Activated naive CD8-positive, alpha-beta T cell treated with anti-CD3 and anti-CD28 coated beads, Interleukin-2, amount 10 ng/mL, durations not matched to agents 7 days and 5 days (primary cell): ENCODE measurements at places on chromosomes 6 and 20. TPM values are rescaled to one million over a fixed set of nuclear protein-coding genes. Genes with fewer than 3 reads are reported as not detected.

- no peaks in the 10 kb centered on the region for H3K27me3 ChIP-seq
- peak overlapping the region; percentile 97 for H3K27ac ChIP-seq
- DNase-seq = no peak
- peaks cover 37% of the 10 kb centered on the region for H3K36me3 ChIP-seq
- peak overlapping the region; percentile 91 for H3K4me3 ChIP-seq
Observed at GRCh38 chr6:109381061-109381746, 1.1 kb downstream of the CD164 start.

DNA sequence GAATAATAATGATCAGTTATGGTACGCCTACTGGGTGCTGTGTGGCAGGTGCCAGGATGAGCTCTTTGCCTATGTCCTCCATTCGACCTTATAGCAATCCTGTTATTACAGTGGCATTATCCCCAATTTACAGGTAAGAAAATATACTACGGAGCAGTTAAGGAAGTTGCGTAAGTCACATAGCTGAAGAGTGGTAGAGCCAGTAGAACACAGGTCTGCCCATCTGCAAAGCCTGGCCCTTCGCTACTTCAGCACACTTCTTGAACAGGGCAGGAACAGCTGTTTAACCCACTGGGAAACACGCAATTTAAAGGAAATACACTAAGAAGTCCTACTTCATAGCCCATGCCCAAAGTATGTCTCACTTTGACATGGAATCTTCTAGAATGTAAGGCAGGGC, 91.8 kb downstream of the PXDC1 start:
- no peaks in the 10 kb centered on the region for H3K27me3 ChIP-seq
- no peaks in the 10 kb centered on the region for H3K4me1 ChIP-seq
- H3K36me3 ChIP-seq = no peaks in the 10 kb centered on the region
- no peak overlapping the region for H3K4me3 ChIP-seq

- DNase-seq = no peak
- no peak overlapping the region for H3K4me3 ChIP-seq
- peaks cover 10% of the 10 kb centered on the region for H3K36me3 ChIP-seq
Observed at GRCh38 chr20:17627101-17627955, 54.7 kb downstream of the RRBP1 start.

GRCh38 chr6:68636666-68637065, 1.6 kb downstream of the ADGRB3 start:
- H3K27ac ChIP-seq = no peak overlapping the region
- H3K4me1 ChIP-seq = peaks cover 14% of the 10 kb centered on the region
- DNase-seq = no peak
- H3K36me3 ChIP-seq = no peaks in the 10 kb centered on the region
- H3K4me3 ChIP-seq = no peak overlapping the region

DNA sequence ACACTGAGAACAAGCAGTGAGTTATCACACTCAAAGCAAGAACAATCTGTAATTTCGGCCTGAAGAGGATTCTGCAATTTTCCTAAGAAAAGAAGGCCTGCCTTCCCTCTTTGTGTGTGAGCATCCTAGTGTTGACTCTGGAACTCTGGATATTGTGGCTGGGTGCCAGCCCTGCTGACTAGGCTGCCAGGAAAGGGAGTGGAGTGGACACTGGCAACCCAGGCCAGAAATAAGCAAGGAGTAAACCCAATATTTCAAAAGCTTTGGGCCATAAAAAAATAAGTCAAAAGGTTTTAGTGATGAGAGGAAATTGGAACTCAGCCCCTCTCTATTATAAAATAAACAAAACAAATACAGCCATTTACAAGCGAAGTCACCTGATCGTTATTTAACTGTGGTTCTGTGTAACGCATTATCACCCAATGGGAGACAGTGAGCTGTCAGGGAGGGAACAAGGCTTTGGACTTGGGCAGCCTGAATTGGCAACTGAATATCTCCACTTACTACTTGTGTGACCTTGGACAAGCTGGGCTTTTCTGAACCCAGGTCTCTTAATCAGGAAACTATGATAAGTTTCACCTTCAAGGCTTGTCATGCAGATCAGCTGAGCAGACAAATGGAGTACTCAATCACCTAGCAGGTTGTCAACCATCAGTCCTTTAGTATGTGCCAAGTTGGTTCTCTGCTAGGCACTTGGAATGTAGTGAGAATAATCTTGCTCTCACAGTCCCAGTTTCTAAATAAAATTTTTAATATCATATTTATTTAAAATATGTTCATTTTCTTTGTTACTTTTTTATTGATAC, 196.2 kb downstream of the PAX1 start:
- no peak overlapping the region for H3K4me3 ChIP-seq
- H3K27ac ChIP-seq = no peak overlapping the region
- no peaks in the 10 kb centered on the region for H3K36me3 ChIP-seq
- H3K4me1 ChIP-seq = no peaks in the 10 kb centered on the region
- no peak for DNase-seq

DNA sequence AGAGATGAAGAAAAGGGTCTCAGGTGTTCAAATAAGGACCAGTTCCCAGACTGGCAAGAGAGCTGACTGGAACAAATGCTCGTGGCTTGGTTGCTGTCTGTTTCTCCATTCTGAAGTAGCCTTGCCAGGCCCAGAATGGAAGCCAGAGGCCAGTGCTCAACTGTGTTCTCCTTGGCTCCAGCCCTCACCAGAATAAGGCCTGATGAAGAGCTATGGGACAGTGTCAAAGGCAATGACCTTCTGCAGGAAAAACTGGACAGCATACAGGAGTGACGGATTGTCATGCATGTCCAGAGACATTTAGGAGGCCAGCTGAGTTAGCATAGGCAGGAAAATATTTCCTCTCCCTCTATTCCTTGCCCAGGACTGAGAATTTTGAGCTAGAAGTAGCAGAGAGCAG, 72.2 kb downstream of the HAO1 start:
- no peaks in the 10 kb centered on the region for H3K4me1 ChIP-seq
- no peaks in the 10 kb centered on the region for H3K36me3 ChIP-seq
- H3K27me3 ChIP-seq = no peaks in the 10 kb centered on the region
- no peak overlapping the region for H3K4me3 ChIP-seq
- no peak overlapping the region for H3K27ac ChIP-seq
- DNase-seq = no peak

GRCh38 chr6:14966906-14967711, 278.8 kb upstream of the JARID2 start:
- no peaks in the 10 kb centered on the region for H3K36me3 ChIP-seq
- H3K4me3 ChIP-seq = no peak overlapping the region
- H3K4me1 ChIP-seq = no peaks in the 10 kb centered on the region
- no peaks in the 10 kb centered on the region for H3K27me3 ChIP-seq

- peaks cover 45% of the 10 kb centered on the region for H3K27me3 ChIP-seq
- H3K36me3 ChIP-seq = no peaks in the 10 kb centered on the region
- H3K4me3 ChIP-seq = no peak overlapping the region
- peaks cover 3% of the 10 kb centered on the region for H3K4me1 ChIP-seq
- no peak for DNase-seq
Observed at GRCh38 chr6:146545581-146545980, 1.9 kb downstream of the RAB32 start.

- H3K4me3 ChIP-seq = no peak overlapping the region
- no peaks in the 10 kb centered on the region for H3K27me3 ChIP-seq
- no peaks in the 10 kb centered on the region for H3K36me3 ChIP-seq
- no peak overlapping the region for H3K27ac ChIP-seq
- no peaks in the 10 kb centered on the region for H3K4me1 ChIP-seq
Observed at GRCh38 chr6:123635144-123635543, 1.6 kb downstream of the TRDN start.

DNA sequence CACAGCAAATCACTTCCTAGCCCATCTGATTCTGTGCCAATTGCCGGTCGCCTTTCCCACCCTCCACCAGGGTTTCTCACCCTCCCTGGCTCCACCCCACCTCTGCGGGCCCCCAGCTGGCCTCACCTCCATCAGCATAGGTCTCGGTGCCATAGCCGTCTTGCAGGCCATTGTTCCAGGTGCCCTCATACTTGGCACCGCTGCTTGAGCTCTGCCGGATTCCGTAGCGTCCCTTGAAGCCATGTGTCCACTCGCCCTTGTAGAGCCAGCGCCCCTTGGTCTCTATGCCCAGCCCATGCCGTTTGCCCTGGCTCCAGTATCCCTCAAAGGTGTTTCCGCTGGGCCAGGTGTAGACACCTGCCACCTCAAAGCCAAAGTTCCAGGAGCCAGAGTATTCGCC, 787 bp downstream of the JPH2 start:
- H3K27me3 ChIP-seq = peaks cover 48% of the 10 kb centered on the region
- no peak for DNase-seq
- H3K4me1 ChIP-seq = peaks cover 24% of the 10 kb centered on the region
- no peak overlapping the region for H3K27ac ChIP-seq
- no peak overlapping the region for H3K4me3 ChIP-seq

- H3K4me1 ChIP-seq = no peaks in the 10 kb centered on the region
- no peak for DNase-seq
- no peak overlapping the region for H3K4me3 ChIP-seq
- H3K36me3 ChIP-seq = no peaks in the 10 kb centered on the region
- H3K27me3 ChIP-seq = peaks cover 10% of the 10 kb centered on the region
Observed at GRCh38 chr20:4234128-4234527, 218.8 kb upstream of the RNF24 start.

- H3K27ac ChIP-seq = no peak overlapping the region
- H3K4me1 ChIP-seq = peaks cover 15% of the 10 kb centered on the region
- DNase-seq = no peak
- H3K36me3 ChIP-seq = no peaks in the 10 kb centered on the region
Observed at GRCh38 chr6:30981942-30982772, 1.4 kb upstream of the MUC21 start.

DNA sequence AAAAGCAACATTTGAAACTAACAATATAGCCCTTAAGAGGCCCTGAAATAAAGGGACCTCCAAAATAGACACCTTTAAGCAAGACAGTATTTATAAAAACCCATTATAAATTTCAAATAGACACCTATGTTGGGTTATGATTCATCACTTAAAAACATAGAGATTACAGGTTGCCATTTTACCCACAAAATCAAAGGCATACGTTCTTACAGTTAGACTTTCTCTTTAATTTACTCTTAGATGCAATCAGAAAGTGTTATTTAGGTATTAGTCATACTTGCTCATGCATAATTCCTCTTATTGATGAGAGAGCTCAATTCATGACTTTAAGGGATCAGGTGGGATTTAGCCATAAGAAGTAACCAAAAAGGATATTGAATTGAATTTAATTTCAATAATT, 51.5 kb upstream of the TMEM200A start:
- peaks cover 8% of the 10 kb centered on the region for H3K27me3 ChIP-seq
- no peak for DNase-seq
- no peak overlapping the region for H3K4me3 ChIP-seq

GRCh38 chr6:38302081-38302480, 337.6 kb downstream of the BTBD9 start:
- H3K27ac ChIP-seq = no peak overlapping the region
- no peaks in the 10 kb centered on the region for H3K4me1 ChIP-seq

DNA sequence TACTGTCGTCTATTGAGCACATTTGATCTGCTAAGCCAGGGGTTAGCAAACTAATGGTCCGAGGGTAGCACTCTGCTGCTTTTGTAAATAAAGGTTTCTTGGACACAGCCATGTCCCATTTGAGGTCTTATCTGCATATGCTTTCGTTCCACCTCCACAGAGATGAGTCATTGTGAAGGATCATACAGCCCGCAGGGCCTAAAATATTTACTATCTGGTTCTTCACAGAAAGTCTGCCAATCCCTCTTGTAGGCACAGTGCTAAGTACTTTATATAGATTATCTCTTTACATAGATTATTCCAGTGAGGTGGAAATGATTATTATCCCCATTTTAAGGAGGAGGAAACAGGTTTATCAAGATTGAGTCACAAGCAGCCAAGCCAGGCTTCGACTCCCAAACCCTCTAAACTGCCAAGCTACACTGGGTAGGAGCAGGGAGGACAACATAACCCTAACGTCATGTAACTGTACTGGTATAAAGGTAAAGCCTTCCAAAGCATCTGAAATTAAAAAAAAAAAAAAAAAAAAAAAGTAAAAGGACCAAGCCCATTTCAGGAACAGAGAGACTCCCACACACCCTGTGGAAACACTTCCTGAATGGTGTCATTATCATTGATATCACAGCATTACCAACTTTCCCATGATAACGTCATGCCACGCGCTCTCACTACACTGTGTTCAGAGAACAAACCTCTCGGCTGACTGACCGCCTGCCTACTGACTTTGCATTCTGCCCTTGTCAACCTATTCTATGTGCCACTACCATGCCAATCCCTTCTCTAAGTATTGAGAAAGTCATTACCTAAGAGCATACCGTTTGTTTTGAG, 101.0 kb downstream of the KIF16B start:
- no peaks in the 10 kb centered on the region for H3K27me3 ChIP-seq
- no peaks in the 10 kb centered on the region for H3K36me3 ChIP-seq
- no peaks in the 10 kb centered on the region for H3K4me1 ChIP-seq
- DNase-seq = no peak
- H3K4me3 ChIP-seq = no peak overlapping the region

GRCh38 chr6:70353448-70353847, 50.6 kb upstream of the COL9A1 start:
- H3K27me3 ChIP-seq = no peaks in the 10 kb centered on the region
- DNase-seq = no peak
- no peaks in the 10 kb centered on the region for H3K4me1 ChIP-seq
- no peaks in the 10 kb centered on the region for H3K36me3 ChIP-seq
- H3K27ac ChIP-seq = no peak overlapping the region

DNA sequence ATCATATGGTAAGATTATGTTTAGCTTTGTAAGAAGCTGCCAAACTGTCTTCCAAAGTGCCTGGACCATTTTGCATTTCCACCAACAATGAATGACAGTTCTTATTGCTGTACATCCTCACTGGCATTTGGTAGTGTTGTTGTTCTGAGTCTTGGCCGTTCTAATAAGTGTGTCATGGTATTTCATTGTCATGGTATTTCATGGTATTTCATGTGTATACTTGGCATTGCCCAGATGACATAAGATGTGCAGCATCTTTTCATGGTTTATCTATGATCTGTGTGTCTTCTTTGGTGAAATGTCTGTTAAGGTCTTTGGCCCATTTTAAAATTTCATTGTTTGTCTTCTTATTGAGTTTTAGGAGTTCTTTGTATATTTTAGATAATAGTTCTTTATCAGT, 224.4 kb downstream of the BCAS1 start:
- no peak for DNase-seq
- no peaks in the 10 kb centered on the region for H3K27me3 ChIP-seq
- H3K4me3 ChIP-seq = peak overlapping the region; percentile 84
- peaks cover 17% of the 10 kb centered on the region for H3K36me3 ChIP-seq
- H3K27ac ChIP-seq = peak overlapping the region; percentile 85

DNA sequence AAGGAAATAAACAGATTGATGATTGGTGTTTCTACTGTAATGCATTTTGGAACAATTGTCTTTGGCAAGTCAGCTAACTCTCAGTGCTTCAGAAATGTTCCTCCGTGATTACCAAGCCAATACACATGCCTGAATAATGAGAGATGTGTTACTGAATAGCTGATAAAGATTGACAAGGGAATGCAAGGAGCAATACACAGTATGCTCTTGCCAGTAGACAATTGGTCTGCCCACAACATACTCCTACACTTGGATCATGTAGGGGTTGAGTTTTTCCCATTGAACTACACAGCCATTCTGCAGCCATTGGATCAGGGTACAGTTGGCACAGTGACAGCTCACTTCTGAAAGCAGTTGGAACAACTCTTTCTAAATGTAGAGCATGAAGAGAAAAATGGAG, 5.6 kb upstream of the GJB7 start:
- peaks cover 15% of the 10 kb centered on the region for H3K4me1 ChIP-seq
- H3K36me3 ChIP-seq = peaks cover 16% of the 10 kb centered on the region
- DNase-seq = no peak
- H3K27ac ChIP-seq = no peak overlapping the region
- no peaks in the 10 kb centered on the region for H3K27me3 ChIP-seq
- H3K4me3 ChIP-seq = no peak overlapping the region

GRCh38 chr6:161836643-161837448, 563.0 kb upstream of the AGPAT4 start:
- H3K36me3 ChIP-seq = no peaks in the 10 kb centered on the region
- H3K27ac ChIP-seq = no peak overlapping the region
- H3K27me3 ChIP-seq = no peaks in the 10 kb centered on the region
- no peak overlapping the region for H3K4me3 ChIP-seq

GPX5 gene
- not detected for total RNA-seq

SMLR1 gene
- total RNA-seq = not detected

PIM1 gene
- total RNA-seq = 445 TPM

TAF4 gene
- 22.6 TPM for total RNA-seq

HMGN3 gene
- 52.3 TPM for total RNA-seq

PBOV1 gene
- total RNA-seq = not detected

NRN1 gene
- total RNA-seq = 54.8 TPM
